ENCODE measurements at places on chromosomes 5 and 9.
A peak's percentile ranks its signal among the peaks of the same experiment; 100 is the strongest.

DNA sequence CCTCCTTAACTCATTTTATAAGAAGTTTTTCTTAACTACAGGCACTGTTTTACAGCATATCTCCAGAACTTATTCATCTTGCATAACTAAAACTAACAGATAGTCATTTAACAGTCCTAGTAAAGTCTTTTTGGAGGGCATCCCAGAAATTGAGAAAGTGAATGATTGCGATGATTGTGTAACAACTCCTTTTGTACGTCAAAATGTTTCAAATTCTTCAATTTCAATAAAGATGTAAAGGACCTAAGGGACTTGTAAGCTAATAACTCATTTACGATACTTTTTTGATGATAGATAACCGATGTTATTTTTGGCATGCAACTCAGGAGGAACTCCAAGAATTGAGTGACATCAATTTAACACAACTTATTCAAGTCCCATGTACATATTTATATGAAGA lies 42.7 kb downstream of the SVEP1 start:
- DNase-seq: no peak

DNA sequence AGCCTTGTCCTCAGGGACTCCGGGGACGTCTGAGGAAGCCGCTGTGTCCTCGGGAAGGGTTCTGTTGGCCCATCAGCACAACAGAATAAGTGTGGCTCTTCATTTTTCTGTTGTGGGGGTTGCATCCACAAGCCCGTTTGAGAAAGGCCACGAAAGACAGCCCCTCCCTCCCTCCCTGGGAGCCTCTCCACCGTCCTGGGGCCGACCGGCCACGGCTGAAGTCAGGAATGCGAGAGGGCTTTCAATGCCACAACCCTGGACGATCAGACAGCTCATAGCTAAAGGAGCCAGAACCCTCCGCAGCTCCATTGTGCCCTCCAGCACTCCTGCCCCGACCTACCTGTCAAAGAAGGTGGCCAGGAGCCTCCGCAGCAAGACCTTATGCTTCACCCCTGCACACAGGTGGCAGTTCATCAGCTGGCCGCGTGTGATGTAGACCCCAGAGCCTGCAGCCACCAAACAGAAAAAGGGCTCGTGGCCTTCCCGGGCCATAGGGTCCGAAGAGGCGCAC lies 52.4 kb upstream of the UBAC1 start:
- peak; percentile 10 for DNase-seq

DNA sequence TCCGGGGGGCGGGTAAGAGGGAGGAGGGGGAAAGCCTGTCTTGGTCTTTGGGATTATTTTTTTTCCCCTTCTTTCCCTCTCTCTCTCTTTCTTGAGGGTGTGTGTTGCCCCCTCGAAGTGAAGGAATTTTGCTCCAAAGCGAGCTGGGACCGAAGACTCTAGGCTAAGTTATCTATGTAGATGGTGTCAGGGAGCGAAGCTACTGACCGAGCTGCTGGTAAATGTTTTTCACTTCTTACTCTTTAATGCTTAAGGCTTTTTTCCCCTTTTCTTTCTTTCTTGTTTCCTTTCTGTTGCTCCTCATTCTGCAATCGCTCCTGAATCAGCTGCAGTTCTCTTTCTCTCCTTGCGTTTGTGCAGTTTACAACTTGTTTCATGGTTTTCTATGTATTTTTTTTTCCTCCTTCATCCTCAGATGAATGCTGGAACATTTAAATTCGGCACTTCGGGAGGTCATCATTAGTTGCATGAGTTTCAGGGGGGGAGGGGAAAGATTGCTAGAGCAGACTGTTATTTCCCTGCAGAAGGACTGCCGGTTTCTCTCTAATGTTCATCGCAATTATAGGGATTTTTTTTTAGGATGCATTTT lies 1312.0 kb upstream of the WWC1 start:
- no peak for DNase-seq

- DNase-seq: no peak
These were observed 230.9 kb downstream of the FAM114A2 start for GRCh38 chr5:153807801-153808200.

DNA sequence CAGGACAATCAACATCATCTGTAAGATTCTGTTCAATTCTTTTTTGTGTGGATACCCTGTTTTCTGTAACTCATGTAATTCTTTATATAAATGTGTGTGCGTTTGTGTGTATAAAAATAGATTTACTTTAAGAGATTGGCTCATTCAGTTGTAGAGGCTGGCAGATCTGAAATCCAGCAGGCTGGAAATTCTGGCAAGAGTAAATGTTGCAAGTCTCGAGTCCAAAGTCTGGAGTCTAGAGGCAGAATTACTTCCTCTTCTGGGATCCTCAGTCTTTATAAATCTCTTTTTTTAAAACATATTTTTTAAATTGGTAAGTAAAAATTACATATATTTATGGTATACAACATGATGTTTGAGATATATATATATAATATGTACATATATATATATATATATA lies 202.1 kb upstream of the TMEM161B start:
- DNase-seq: no peak

- DNase-seq: no peak
These were observed 77.6 kb upstream of the LMX1B start for GRCh38 chr9:126536131-126536530.

DNA sequence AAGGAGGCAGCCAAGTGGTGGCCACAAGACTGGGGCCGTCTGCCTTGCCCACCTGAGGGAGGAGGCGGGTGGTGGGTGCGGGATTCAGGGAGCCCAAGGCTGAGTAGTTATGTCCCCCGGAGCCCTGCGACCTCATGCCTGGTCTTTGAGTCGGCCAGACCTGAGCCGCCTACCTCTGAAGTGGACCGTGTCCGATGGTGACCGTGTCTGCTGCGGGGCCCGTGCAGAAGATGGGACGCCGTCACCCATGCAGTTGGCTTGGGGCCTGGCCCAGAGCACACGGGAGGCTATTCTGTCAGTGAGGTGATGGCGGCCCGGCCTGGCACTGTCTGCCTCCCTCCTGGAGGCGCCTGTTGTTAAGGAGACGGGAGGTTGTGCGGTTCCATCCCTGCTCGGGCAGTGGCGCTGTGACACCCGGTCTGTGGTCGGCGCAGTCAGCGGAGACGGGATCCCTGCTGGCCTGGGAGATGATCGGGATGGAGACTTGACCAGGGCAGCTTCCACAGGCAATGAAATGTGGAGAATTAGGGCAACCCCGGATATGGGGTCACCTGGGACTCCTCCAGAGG lies 62.5 kb upstream of the FCN2 start:
- no peak for DNase-seq

- DNase-seq: no peak
These were observed 40.7 kb downstream of the ACOT12 start for GRCh38 chr5:81353189-81353588.

GRCh38 chr5:133240425-133241091 lies 188.7 kb downstream of the HSPA4 start:
- no peak for DNase-seq

- DNase-seq: no peak
These were observed 85.2 kb upstream of the SMIM23 start for GRCh38 chr5:171700318-171700912.

GRCh38 chr9:128091571-128091970 lies 23.5 kb downstream of the SLC25A25 start:
- no peak for DNase-seq

DNA sequence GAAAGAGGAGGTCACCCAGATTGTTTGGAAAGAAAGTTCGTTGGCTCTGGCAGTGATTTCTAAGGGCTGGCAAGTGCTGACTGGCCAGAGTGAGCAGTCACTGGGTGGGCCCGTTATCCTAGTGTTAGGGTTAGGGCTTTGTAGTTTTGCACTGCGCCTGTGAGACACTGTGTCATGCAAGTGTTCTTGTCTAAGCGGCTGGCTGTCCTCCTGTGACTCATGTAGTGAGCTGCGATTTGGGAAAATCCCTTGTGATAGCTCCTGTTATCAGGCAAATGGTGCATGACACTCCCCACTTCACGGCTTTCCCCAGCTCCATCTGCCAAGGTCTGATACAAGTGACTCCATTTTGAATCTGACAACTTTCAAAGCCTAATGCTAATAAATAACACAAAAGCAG lies 526.0 kb upstream of the ADAMTS16 start:
- DNase-seq: no peak

GRCh38 chr5:158872455-158872854 lies 227.3 kb downstream of the EBF1 start:
- DNase-seq: no peak

GRCh38 chr5:163561339-163561738 lies 55.9 kb downstream of the MAT2B start:
- no peak for DNase-seq

GRCh38 chr5:157088342-157088990 lies 20.4 kb downstream of the HAVCR2 start:
- no peak for DNase-seq

DNA sequence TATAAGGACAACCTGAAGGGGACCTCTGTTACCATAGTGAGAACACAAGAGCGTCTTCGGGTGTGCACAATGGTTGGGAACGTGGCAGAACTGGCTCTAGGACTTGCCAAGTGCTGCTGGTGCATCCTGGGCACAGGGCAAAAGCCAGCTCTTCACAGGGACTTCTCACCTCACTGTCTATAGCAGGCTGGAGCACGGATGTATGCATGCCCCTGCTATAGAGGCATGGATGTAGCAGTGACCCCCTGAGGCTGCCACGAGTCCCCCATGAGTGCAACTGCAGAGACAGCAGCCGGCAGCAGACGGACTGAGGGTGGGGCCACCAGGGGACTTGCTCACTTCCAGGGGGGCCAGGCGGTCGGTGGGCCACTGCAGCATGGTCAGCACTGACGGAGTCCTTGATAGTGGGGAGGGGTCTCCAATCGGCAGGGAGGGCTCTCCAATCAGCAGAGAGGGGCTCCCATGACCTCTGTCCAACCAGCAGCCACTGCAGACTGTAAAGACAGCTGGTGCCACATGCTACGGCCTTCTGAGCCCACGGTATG lies 64.9 kb downstream of the SEMA4D start:
- DNase-seq: no peak

GRCh38 chr9:92723299-92723625 lies 41.4 kb downstream of the BICD2 start:
- no peak for DNase-seq

DNA sequence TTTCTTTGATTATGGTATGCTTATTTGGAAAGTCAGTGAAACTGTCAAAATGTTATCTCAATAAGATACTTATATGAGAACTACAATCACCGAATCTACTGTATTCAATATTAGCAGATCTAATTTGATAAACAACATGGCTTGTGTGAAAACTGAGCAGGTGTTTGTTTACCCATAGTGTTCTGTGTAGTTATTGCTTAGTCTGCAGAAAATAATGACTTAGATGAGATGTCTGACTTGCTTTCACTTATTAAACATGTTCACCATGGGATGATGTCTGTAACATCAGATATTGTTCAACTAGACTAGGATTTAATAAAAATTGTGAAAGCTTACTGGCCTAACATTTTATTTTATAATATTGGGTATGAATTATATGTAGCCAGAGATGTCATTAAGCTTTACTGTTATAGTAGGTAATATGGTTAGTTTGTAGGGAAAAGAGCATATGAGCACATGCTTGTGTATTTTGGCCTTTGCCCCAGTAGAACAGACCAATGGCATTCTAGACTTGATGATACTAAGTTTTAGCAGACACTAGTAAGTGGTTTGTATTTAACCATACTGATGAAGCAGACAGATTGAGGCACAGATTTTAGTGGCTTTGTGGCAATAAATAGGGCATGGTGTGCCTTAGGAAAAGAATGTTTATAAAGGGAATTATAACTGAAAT lies 16.4 kb downstream of the SUB1 start:
- no peak for DNase-seq

- DNase-seq: no peak
These were observed 1.7 kb downstream of the MSX2 start for GRCh38 chr5:174725991-174726601.

DNA sequence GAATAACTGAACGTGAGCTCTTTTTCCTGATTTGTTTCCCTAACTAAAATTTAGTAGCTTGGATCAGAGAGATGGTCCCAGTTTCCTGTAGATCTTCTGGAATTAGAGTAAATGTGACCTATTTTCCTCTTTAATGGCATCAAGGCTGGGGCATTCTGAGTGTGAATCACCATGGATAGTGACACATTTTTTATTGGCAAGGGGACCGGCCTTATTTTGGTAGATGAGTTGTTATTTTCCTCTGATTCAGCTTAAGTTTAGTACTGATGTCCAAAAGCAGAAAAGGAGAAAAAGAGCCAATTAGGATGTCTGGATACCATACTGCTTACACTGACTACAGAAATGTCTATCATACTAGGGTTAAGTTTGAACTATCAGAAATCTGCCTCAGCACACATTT lies 68.1 kb downstream of the RNF38 start:
- no peak for DNase-seq

DNA sequence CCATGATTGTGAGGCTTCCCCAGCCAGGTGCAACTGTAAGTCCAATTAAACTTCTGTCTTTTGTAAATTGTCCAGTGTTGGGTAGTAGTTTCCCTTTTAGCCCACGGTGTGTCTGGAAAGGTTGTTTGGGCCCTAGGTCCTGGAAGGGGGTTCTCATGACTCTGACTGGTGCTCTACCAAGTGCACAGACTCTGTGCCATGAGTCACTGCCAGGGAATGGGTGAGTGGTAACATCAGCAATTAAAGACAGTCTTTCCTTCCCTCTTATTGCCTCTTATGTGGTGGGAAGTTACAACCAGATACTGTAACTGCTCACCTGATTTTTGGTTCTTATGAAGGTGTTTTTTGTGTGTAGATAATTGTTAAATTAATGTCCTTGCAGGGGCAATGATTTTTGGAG lies 141.2 kb downstream of the PRDM9 start:
- DNase-seq: no peak

DNA sequence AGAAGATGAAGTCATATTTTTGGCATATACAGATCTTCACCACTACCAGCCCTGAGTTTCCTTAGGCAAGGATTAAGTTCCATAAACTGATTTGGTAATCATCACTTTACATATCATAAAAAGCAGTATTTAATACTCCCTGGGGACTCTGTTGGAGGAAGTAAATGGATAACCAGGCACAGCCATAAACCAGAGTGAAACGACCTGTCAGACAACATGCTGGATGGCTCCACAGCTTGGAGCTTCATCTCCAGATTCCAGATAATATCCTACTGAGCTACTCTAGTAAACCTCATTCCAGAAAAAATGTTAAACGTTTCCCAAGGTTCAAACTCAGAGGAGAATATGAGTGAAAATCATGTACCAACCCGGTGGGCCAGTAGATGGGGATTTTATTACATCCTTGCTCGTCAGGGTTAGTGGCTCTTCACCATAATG lies 109.2 kb downstream of the BASP1 start:
- no peak for DNase-seq

DNA sequence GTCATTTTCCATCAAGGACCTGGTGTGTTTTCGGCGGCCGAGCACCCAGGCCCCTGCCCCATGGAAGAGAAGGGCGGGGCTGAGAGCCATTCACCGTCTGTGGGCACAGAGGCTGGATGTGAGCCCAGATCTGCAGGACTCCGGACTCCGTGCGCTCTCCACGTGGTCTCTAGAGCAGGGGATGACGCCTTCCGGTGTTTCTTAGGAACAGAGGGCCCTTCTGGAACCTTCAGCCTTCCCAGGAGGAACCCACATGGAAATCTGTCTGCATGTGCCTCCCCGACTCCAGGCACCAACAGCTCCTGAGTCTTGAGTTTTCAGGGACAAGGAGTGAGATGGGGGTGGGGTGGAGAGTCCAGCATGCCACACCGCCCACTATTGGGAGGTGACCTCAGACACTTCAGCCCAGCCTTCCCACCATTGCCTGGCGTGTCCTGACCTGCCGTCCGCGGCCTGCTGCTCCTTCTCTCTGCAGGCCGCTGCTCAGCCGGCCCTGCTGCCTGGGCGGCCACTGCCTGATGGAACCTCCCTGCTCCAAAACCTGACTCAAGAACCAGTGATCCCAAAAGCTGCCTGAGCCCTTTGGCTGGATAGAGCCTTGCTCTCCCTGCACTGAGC lies 2.4 kb upstream of the RXRA start:
- peak; percentile 25 for DNase-seq

Measured in glutamatergic neuron (in vitro differentiated cells).